MG63 (cell line): ENCODE measurements at places on chromosomes 16 and 17. TPM values are rescaled to one million over a fixed set of nuclear protein-coding genes. Genes with fewer than 3 reads are reported as not detected.

GRCh38 chr17:82483836-82484235 lies 25.3 kb downstream of the NARF start:
- no peak for DNase-seq

- no peak for DNase-seq
Observed at GRCh38 chr17:8611619-8612298, 18.8 kb downstream of the MYH10 start.

- peak; percentile 23 for DNase-seq
Observed at GRCh38 chr16:19410435-19411171, 7.1 kb upstream of the TMC5 start.

The CLEC3A gene
- not detected in 2 replicates for total RNA-seq

The DOC2B gene
- total RNA-seq: 0.16 TPM in 1 of 2 replicates, not detected in the other

The ANKRD40CL gene
- not detected in 2 replicates for total RNA-seq

The KRT32 gene
- 0.72 TPM in 1 of 2 replicates, not detected in the other for total RNA-seq

The VMO1 gene
- total RNA-seq: not detected in 2 replicates

The TBC1D3I gene
- total RNA-seq: not detected in 2 replicates
